ENCODE measurements at places on chromosomes 3 and 15. TPM values are rescaled to one million over a fixed set of nuclear protein-coding genes. Genes with fewer than 3 reads are reported as not detected.

DNA sequence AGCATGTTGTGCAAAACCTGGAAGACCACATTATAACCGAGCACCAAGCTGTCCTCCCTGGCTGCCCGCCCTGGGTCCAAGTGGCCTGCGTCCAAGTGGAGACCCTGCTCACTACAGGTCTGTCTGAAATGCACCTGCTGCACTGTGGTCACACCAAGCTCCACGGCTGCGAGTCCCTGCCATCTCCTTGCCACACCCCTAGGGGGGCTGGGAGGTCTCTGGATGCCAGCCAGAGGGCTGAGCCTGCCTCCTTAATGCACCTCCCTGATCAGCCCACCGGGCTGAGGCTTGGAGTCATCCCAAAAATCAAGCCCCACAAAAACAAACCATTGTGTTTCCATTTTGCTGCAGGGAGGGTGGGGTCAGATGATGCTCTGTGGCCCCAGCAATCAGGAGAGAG, 187.1 kb downstream of the MEGF11 start:
- DNase-seq, result no peak

DNA sequence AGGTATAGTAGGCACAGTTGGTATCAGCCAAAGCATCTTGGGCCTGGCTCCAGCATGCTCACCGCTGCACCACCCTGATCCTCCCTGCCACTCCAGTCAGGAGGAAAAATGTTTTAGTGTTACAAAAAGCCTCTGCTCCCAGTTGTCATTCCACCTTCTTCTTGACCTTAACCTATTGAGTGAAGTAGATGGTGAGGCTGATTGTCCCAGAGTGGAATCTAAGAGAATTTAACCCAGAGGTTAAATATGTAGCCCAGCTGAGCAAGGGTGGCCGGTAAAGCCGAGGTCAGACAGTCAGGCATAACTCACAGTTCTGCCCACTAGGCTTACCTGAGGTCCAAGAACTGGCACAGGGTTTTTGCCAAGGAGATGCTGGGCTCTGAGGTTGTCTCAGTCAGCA, 30.7 kb upstream of the TNIK start:
- no peak for DNase-seq

- no peak for DNase-seq
Observed at GRCh38 chr15:90623854-90624253, 93.3 kb upstream of the BLM start.

DNA sequence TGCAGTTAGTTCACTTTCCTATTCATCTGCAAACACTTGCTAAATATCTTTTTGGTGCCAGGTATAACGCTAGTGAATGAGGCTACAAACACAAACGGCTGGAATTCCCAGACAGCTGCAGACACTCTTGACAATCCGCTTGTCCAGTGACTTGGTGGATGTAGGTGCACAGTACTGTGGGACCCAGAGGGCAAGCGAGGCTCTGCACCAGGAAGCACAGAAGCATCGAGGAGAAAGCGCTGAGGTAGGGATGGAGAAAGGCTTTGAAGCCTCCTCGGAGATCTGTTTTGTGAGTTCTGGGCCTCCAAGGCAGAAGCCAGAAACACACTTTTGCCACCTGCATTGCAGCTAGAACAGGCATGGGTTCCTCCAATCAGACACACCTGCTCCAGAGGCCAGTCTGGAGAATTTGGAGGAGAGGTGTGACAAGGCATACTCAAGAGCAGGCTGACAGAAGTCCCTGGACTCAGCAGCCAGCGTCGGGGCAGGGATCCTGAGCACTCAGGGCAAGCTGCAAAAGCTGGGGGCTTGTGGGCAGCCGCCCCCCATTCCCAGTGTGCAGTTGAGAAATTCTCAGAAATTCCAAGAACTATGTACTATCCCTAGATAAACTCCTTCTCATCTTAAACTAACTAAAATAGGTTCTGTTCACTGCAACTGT, 232.5 kb downstream of the OCA2 start:
- DNase-seq, result no peak

DNA sequence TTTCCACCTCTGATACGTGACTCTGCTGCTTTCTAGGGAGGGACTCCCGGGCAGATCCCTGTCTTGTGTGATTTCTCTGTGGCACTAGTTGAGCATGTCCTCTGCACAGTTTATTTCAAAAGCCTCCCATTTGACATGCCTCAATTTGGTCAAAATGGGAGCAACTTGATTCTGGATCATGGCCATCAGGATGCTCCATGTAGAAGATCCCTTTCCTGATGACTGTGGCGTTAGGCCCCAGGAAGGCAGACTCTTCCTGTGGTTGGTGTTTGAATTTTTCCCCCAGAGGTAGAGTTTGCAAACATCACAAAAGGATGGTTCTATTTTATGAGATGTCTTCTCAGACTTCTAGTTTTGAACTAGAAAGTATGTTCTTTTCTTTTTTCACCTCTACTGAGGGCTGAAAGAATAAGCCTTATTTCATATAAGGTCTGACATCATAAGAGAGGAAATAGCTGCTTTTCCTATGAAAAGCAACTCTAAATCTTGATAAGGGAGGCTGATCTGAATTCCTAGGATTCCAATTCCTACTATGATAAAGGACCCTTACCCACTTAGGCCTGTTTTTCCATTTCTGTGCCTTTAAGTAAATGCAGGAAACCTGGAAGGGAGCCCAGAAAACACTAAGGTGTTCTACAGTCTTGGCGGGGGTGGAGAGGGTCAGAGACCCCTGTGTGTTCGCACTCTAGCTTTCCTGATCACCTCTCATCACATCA, 243.8 kb upstream of the CHRM5 start:
- DNase-seq, result no peak

DNA sequence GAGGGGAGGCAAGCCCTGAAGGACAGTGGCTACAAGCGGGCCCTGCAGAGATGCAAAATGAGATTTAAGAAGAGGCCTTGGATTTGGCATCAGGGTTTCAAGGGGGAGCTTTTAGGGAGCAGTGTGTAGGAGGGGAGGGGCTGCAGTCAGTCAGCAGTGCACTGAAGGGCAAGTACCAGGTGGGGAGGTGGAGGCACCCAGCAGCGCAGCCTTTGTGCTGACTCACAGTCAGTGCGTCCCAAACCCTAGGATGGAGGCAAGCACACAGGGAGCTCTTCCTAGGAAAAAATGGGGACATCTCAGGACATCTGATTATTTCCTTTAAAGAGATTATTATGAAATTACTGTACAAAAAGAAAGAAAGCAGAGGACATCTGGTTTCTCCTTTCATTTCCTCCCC, 80.0 kb downstream of the AAGAB start:
- no peak for DNase-seq

DNA sequence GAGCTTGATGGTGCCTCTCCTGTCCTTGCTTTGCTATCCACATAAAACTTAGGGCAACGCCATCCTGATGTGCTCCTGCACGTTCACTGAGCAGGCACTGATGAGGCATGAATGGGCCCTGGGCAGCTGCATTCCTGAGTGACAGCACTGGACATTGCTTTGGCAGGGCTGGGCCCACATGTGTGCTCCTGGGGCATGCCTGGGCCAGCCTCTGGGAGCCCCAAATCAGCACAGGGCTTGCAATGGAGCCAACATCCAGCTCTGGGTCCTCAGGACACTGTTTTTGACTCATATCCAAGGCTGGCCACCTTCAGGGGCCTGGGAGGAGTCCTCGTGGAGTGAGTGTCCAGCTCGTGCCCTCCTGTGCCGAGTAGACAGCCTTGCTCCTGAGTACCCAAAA, 5.9 kb upstream of the TKT start:
- DNase-seq, result no peak

- DNase-seq, result no peak
Observed at GRCh38 chr15:71219645-71220044, 104.4 kb downstream of the THSD4 start.

Gene CYP1A2
- total RNA-seq, result not detected

Gene RYK
- total RNA-seq, result 43.7 TPM

Gene A4GNT
- total RNA-seq, result not detected

Gene FGF12
- 0.35 TPM for total RNA-seq

All from mucosa of descending colon (tissue), 3 donors.